ENCODE measurements at places on chromosomes 16 and 17. TPM values are rescaled to one million over a fixed set of nuclear protein-coding genes. Genes with fewer than 3 reads are reported as not detected.

The ABCC6 gene
- total RNA-seq: 3.1 TPM

The NHLRC4 gene
- 4.1 TPM for total RNA-seq

The KIF2B gene
- not detected for total RNA-seq

The C1QTNF8 gene
- 2.6 TPM for total RNA-seq

The ACSM3 gene
- total RNA-seq: not detected

The LRRC75A gene
- total RNA-seq: 0.24 TPM

The KRT12 gene
- not detected for total RNA-seq

The CLEC3A gene
- total RNA-seq: not detected

The BRIP1 gene
- total RNA-seq: 15.2 TPM

The RHBDF1 gene
- total RNA-seq: 24.9 TPM

The PRSS21 gene
- not detected for total RNA-seq

Data from G401 (cell line).